ENCODE measurements at places on chromosomes 2 and 18. TPM values are rescaled to one million over a fixed set of nuclear protein-coding genes. Genes with fewer than 3 reads are reported as not detected.

The ACTG2 gene
- total RNA-seq, result not detected

The LAMA3 gene
- 0.05 TPM for total RNA-seq

- H3K27ac ChIP-seq, result no peak overlapping the region
- peaks cover 2% of the 10 kb centered on the region for H3K36me3 ChIP-seq
- peaks cover 8% of the 10 kb centered on the region for H3K4me1 ChIP-seq
- no peaks in the 10 kb centered on the region for H3K27me3 ChIP-seq
These were observed 9.5 kb upstream of the CYBRD1 start for GRCh38 chr2:171512683-171513195.

GRCh38 chr2:225041207-225041850, 939 bp downstream of the DOCK10 start:
- H3K4me1 ChIP-seq, result peaks cover 47% of the 10 kb centered on the region
- no peaks in the 10 kb centered on the region for H3K27me3 ChIP-seq
- H3K36me3 ChIP-seq, result peaks cover 8% of the 10 kb centered on the region
- peak overlapping the region; percentile 85 for H3K4me3 ChIP-seq

The RNF138 gene
- total RNA-seq, result 75.4 TPM

The SLC16A14 gene
- total RNA-seq, result 1.1 TPM

DNA sequence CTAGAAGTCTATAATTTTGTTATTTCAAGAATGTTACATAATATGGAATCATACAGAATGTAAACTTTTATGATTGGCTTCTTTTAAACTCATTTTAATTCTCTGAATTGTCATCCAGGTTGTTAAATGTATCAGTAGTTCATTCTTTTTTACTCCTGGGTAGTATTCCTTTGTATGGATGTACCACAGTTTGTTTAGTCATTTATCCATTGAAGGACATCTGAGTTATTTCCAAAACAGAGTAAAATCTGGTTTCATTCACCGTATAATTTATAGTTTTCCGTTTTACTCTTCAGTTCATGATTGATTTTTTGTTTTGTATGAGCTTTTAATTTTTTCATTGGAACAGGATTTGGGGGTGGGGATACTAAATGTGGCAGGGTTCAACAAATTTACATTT, 132.4 kb downstream of the PMS1 start:
- H3K27ac ChIP-seq, result no peak overlapping the region
- no peak overlapping the region for H3K4me3 ChIP-seq
- no peak for DNase-seq
- peaks cover 21% of the 10 kb centered on the region for H3K27me3 ChIP-seq

The THOC1 gene
- 63.5 TPM for total RNA-seq

DNA sequence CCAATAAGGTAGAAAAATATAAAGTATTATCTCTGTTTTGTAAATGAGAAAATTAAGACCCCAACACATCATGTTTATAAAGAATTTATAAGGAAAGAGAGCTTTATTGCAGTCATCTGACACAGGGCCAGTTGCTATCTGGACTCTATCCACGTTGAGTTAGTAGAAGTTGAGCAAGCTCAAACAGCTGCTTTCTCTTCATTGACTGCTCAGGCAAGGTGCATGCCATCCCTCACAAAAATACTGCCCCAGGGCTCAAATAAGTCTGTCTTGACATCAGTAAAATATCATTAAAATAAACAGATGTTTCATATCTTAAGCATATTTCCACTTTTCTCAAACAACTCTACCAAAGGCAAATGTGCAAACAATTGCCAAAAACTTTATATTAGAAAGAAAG, 14.8 kb downstream of the COL5A2 start:
- H3K4me1 ChIP-seq, result no peaks in the 10 kb centered on the region
- no peak overlapping the region for H3K4me3 ChIP-seq
- H3K27me3 ChIP-seq, result no peaks in the 10 kb centered on the region
- peaks cover 1% of the 10 kb centered on the region for H3K36me3 ChIP-seq
- H3K27ac ChIP-seq, result no peak overlapping the region

DNA sequence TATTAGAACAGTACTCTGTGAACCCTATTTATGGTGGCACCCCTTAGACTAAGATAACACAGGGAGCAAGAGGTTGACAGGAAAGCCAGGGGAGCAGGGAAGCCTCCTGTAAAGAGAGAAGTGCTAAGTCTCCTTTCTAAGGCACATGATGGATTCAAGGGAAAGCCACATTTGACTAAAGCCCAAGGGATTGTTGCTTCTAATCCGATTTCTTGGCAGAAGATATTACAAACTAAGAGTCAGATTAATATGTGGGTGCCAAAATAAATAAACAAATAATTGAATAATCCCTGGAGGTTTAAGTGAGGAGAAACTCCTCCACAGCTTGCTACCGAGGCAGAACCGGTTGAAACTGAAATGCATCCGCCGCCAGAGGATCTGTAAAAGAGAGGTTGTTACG, 333.2 kb downstream of the SOX11 start:
- no peaks in the 10 kb centered on the region for H3K27me3 ChIP-seq
- no peak for DNase-seq
- H3K36me3 ChIP-seq, result no peaks in the 10 kb centered on the region
- no peaks in the 10 kb centered on the region for H3K4me1 ChIP-seq

DNA sequence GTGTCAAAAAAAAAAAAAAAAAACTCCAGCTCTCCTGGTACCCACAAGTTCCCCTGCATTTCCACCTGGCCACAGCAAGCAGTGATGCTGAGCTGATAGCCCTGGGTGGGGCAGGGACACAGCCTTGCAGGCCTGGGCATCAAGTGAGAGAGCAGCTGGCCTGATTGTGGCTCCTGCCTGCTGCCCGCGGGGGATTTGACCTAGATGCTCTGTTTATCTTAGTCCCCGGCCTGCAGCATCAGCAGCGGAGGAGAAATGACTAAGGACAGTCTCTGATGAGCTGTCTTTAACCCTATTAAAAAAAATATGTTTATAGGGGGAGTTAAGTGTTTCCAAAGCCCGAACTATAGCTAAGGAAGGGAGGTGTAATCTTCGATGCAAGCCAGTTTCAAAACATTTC, 102.6 kb downstream of the MTCL1 start:
- peaks cover 12% of the 10 kb centered on the region for H3K4me1 ChIP-seq
- DNase-seq, result no peak
- no peaks in the 10 kb centered on the region for H3K27me3 ChIP-seq

GRCh38 chr18:13463526-13464210, 245.1 kb downstream of the LDLRAD4 start:
- no peaks in the 10 kb centered on the region for H3K27me3 ChIP-seq
- H3K4me1 ChIP-seq, result peaks cover 54% of the 10 kb centered on the region
- peak; percentile 44 for DNase-seq
- peak overlapping the region; percentile 21 for H3K4me3 ChIP-seq
- H3K36me3 ChIP-seq, result peaks cover 25% of the 10 kb centered on the region

DNA sequence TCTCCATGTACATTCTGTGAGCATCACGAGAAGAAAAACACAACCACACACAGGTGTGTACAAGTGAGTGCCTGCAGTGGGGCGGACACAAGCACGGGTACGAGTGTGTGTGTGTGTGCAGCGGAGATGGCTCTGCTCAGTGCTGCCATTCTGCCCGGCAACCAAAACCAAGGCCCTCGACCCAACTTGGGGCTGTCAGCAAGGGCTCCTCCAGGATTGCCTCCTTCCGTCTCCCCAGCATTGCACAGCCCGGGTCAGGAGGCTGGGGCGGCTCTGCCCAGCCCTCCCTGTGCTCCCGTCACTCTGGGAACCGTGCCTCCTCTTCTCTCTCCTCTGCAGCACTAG, 66.5 kb downstream of the PXDN start:
- peaks cover 5% of the 10 kb centered on the region for H3K27me3 ChIP-seq
- H3K4me1 ChIP-seq, result no peaks in the 10 kb centered on the region
- DNase-seq, result no peak
- H3K27ac ChIP-seq, result no peak overlapping the region
- no peak overlapping the region for H3K4me3 ChIP-seq

- no peaks in the 10 kb centered on the region for H3K36me3 ChIP-seq
- no peaks in the 10 kb centered on the region for H3K4me1 ChIP-seq
- no peak for DNase-seq
- H3K4me3 ChIP-seq, result no peak overlapping the region
- H3K27ac ChIP-seq, result no peak overlapping the region
These were observed 73.0 kb upstream of the RGPD5 start for GRCh38 chr2:109721135-109721534.

The PDE11A gene
- not detected for total RNA-seq

GRCh38 chr2:159124931-159125467, 156.6 kb downstream of the TANC1 start:
- H3K36me3 ChIP-seq, result no peaks in the 10 kb centered on the region
- no peaks in the 10 kb centered on the region for H3K27me3 ChIP-seq
- H3K4me1 ChIP-seq, result peaks cover 22% of the 10 kb centered on the region
- DNase-seq, result no peak
- no peak overlapping the region for H3K4me3 ChIP-seq

- no peak overlapping the region for H3K4me3 ChIP-seq
- no peak overlapping the region for H3K27ac ChIP-seq
- DNase-seq, result no peak
- peaks cover 5% of the 10 kb centered on the region for H3K27me3 ChIP-seq
- H3K4me1 ChIP-seq, result no peaks in the 10 kb centered on the region
- no peaks in the 10 kb centered on the region for H3K36me3 ChIP-seq
These were observed 12.4 kb downstream of the SLC8A1 start for GRCh38 chr2:40439473-40439872.

The DCDC2C gene
- not detected for total RNA-seq

The C2orf92 gene
- 2.7 TPM for total RNA-seq

The CFAP53 gene
- 0.40 TPM for total RNA-seq

DNA sequence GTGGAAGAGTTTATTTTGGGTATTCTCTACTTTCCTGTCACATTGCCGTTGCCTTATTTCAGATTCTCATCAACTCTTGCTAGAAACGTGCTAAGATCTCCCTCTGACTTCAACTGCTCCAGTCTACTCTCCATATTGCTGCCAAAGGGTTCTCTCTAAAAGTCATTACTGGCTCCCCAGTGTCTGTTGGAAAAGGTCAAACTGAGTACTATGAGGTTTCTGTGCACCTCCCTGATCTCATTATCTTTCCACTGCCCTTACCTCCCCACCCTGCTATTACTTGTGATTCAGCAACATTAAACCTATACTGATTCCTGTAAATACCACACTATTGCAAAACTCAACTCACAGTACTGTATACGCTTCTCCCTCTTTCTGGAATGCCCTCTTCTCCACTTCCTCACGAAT, 1.9 kb upstream of the KRCC1 start:
- no peak for DNase-seq
- H3K27ac ChIP-seq, result no peak overlapping the region
- H3K4me1 ChIP-seq, result peaks cover 47% of the 10 kb centered on the region
- peaks cover 14% of the 10 kb centered on the region for H3K36me3 ChIP-seq
- H3K27me3 ChIP-seq, result no peaks in the 10 kb centered on the region

DNA sequence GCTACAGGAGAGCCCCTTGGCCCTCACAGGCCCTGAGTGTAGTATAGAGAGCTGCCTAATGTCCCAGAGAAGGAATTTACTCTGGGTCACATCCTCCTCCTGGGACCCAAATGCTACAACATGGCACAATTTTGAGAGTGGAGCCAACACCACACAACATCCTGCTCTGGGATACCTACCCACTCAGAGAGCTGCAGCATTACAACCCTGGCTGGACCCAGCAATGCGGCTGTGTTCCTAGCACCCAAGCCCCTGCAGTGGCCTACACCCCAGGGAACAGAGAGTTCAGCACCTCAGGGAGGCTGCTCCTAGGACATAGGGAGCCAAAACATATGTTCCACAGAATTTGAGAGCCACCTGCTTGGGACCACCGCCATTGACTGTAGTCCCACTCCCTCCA, 19.3 kb upstream of the FABP1 start:
- no peaks in the 10 kb centered on the region for H3K4me1 ChIP-seq
- no peak overlapping the region for H3K4me3 ChIP-seq
- H3K27me3 ChIP-seq, result peaks cover 6% of the 10 kb centered on the region
- no peak overlapping the region for H3K27ac ChIP-seq

DNA sequence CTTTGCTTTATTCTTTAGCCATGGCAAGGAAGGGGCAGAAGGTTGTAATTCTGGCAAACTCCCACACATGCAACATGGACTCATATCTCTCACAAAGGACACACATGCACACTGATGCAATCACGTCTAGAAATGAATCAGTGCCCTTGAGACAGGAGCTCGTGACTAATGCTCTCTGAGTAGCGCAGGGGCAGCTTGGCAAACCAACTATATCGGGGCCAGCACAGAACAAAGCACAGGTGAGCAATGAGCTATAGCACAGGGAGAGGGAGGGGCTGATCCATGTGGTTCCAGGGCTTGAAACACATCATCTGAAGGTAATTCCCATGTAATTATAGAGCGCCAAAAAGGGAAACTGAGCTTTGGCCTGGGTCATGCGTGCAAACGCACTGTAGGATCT, 165.2 kb upstream of the KLF7 start:
- H3K27me3 ChIP-seq, result no peaks in the 10 kb centered on the region
- DNase-seq, result peak; percentile 89
- H3K27ac ChIP-seq, result peak overlapping the region; percentile 79
- H3K36me3 ChIP-seq, result no peaks in the 10 kb centered on the region
- peaks cover 68% of the 10 kb centered on the region for H3K4me1 ChIP-seq
- peak overlapping the region; percentile 1 for H3K4me3 ChIP-seq

DNA sequence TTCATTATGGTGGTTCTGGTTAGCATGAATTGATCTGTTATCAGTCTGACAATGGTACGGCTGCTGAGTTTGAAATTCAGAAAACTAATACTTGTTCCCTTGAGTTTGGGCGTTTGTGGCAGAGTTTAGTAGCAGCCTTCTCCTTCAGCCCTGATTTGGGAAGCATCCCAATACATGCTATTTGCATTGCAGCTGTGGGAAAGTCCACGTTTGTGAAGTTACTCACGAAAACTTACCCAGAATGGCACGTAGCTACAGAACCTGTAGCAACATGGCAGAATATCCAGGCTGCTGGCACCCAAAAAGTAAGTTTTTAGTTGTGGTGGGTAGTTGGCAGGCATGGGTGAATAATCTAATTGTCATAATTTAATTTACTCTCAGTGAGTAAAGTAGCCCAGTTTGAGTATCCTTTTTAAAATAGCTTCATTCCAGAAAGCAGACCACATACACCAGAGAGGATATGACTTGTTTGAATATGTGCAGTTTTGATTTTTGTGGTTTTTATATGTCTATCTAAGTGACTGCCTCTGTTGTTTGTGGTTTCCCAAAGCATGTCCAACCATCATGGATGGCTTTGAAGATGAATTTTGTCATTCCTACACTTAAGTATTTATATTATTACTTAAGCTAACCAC, 12.2 kb downstream of the DGUOK start:
- DNase-seq, result peak; percentile 42
- H3K27ac ChIP-seq, result peak overlapping the region; percentile 76

The TSPYL6 gene
- not detected for total RNA-seq

The KCNF1 gene
- not detected for total RNA-seq

DNA sequence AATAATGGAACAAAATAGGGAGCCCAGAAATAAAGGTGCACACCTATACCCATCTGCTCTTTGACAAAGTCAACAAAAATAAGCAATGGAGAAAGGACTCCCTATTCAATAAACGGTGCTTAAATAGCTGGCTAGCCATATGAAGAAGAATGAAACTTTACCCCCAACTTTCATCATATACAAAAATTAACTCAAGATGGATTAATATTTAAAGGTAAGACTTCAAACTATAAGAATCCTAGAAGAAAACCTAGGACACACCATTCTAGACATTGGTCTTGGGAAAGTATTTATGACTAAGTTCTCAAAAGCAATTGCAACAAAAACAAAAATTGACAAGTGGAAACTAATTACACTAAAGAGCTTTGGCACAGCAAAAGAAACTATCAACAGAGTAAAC, 139.1 kb downstream of the DNAH7 start:
- H3K36me3 ChIP-seq, result no peaks in the 10 kb centered on the region
- H3K4me3 ChIP-seq, result no peak overlapping the region
- H3K4me1 ChIP-seq, result no peaks in the 10 kb centered on the region
- DNase-seq, result no peak

Measured in activated naive CD4-positive, alpha-beta T cell treated with anti-CD3 and anti-CD28 coated beads for 36 hours (primary cell).